ENCODE measurements at places on chromosomes 6 and 20. TPM values are rescaled to one million over a fixed set of nuclear protein-coding genes. Genes with fewer than 3 reads are reported as not detected.

GRCh38 chr6:170096191-170096802 is 194.6 kb downstream of the DLL1 start:
- no peak for DNase-seq

- DNase-seq = no peak
These were observed 83.0 kb upstream of the FAM184A start for GRCh38 chr6:119161438-119161837.

- no peak for DNase-seq
These were observed 188.0 kb upstream of the RAB32 start for GRCh38 chr6:146355521-146356100.

DNA sequence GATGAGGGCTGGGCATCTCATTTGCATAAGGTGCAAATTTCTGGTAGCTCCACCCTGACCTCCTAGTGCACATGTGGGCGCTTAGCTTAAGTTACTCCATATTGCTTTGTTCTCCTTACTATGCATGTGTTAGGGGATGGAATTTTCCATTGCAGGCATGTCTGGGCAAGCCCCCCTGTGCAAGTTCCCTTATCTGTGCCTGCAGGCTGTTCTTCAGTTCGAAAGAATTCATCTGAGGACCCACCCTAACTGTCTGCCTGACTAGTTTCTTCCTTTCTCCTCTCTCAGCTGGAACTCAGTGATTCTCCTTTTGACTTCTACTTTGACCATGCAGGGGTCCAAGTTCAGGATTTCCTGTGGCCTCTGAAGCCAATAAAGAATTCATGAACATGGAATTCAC is 30.2 kb downstream of the CCDC170 start:
- no peak for DNase-seq

GRCh38 chr20:13029687-13030375 is 21.1 kb downstream of the SPTLC3 start:
- DNase-seq = no peak

- DNase-seq = no peak
These were observed 68.5 kb upstream of the TENT5A start for GRCh38 chr6:81820980-81821379.

DNA sequence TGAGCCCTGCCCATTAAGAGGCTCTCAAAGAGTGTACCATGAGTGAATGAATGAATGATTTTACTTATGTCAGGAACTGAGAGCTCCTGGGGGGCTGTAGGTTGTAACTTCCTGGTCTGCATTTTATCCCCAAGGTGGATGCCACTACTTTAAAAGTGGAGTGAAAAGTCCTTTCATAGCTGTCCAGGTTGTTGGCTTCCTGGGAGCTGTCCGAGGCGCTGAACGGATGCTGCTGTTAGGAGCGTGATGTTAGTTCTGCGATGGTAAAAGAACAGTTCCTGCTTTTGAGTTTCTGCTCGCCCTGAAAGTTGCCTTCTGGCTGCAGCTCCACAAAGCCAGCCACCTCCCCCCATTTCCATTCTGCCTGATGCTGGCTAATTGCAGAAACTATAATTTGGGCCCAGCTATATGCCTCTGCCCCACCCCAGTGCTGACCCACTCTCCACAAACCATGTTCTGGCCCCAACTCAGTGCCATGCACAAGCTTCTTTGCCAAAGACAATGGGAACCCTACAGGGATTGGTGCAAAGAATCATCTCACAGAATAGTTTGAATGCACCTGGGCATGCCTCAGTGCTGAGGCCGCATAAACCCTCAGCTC is 330.9 kb upstream of the CDH4 start:
- no peak for DNase-seq

DNA sequence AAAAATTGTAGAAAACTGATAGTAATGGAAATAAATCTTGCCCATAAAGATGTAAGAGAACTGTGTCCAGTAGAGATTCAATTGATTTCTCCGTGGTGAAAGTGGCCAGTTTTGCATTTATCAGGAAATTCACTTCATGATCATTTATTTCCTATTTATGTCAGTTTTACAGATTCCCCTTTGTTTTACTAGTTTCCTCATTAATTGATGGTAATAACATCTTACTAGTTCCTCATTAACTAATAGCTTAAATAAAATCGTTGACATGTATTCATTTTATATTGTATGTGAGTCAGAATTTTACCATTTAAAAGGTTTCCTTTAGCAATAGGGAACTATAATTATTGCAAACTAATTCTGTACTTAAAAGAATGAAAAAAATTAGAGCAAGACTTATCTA is 99.8 kb upstream of the ADGRF1 start:
- DNase-seq = no peak

DNA sequence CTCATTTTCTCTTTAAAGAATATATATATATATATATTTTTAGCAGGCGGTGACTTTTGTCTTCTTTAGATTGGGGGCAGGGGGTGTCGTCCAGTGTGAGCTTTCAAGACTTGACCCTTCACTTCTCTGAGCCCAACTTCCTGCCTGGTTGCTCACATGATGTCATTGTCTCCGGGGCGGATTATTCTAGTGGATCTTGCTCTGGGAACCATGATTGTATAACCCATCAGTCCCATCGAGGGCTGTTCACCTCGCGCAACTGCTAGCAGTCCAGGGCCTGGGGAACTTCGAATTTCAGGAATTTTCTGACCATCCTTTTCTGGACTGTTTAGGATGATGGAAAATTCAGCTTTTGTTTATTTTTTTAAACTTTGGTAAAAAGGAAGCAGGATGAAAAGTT is 1.0 kb downstream of the IGF2R start:
- no peak for DNase-seq

- DNase-seq = no peak
These were observed 215.5 kb upstream of the MCHR2 start for GRCh38 chr6:100209323-100210136.

CFB gene
- total RNA-seq = 0.52 TPM

STX11 gene
- total RNA-seq = 39.0 TPM

CAPN11 gene
- 0.25 TPM for total RNA-seq

WFDC11 gene
- not detected for total RNA-seq

ZFP57 gene
- total RNA-seq = 10.6 TPM

TAGAP gene
- 175 TPM for total RNA-seq

GPX5 gene
- not detected for total RNA-seq

All from activated naive CD8-positive, alpha-beta T cell treated with anti-CD3 and anti-CD28 coated beads for 36 hours (primary cell).